ENCODE measurements at places on chromosomes 12 and 14.

- DNase-seq: no peak
These were observed 52.1 kb downstream of the TBC1D30 start for GRCh38 chr12:64876388-64877071.

GRCh38 chr12:63961048-63961447, 116.5 kb downstream of the SRGAP1 start:
- DNase-seq: no peak

GRCh38 chr12:89083491-89083890, 268.8 kb downstream of the DUSP6 start:
- DNase-seq: no peak

GRCh38 chr14:86954623-86955022, 1038.4 kb downstream of the GALC start:
- DNase-seq: no peak

DNA sequence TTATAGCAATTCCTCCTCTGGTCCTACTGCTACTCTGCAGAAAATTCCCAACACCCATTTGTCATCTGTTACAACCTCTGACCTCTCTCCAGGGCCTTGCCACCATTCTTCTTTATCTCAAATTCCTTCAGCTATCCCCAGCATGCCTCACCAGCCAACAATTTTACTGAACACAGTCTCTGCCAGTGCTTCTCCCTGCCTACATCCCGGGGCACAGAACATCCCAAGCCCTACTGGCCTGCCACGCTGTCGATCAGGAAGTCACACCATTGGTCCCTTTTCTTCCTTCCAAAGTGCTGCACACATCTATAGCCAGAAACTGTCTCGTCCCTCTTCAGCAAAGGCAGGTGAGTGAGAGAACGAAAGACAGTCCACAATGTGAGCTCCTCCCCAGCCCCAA, 122.1 kb downstream of the TTLL5 start:
- DNase-seq: no peak

DNA sequence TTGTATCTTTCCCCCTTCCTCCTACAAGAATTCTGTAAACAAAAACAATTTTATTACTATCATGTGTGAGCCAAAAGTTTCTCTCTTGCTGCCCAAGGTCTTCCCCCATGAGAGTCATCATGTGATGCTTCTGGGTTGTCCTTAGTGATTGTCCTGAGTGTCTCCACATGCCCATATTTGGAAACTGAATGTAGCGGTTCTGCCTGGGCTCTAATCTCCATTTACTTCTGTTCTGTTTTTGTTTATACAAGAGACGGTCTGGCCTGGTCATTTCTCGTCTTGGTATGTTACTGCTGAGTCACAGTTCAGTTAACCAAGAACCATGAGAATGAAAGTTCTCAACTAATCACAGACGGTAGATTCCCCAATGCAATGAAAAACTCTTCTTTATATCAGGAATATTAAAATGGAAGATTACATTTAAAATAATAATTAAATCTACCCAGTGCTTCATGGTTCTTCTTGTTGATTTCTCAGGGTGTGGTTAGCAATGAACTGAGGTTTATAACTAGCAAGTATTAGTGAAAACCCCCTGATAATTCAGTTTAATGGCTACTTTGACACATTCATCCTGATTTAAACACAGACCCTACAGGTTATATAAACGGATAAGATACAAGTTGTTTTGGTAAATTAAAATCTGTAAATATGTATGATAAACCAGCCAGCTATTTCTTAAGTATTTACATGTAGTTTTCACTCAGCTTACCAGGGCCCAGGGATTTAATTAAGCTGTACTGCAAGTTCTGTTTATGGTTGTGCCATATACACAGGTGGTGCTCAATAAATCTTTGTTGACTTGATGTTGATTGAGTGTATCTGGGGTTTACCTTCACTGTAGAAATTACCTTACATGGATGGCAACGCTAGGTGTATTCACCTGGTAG, 81.1 kb downstream of the PELI2 start:
- DNase-seq: no peak

GRCh38 chr12:91267039-91267438, 84.4 kb upstream of the DCN start:
- no peak for DNase-seq

DNA sequence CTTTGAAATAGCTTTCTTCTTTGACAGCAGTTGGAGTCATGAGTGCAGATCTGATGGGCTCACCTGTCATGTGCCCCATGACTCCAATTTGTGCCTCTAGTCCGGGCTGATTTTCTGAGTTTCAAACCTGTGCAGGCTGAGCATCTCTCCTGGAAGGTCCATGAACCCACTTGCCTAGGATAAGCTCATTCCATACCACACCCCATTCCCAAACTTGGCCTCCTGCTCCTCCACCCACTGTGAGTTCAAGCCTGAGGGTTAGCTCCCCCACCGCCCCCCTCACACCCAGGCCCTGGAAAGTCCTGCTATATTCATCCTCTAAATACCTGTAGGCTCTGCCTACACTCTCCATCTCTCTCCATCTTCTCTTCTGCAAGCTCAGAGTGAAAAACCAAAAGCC, 126.8 kb upstream of the VRK1 start:
- DNase-seq: no peak

- DNase-seq: no peak
These were observed 125.3 kb downstream of the WIF1 start for GRCh38 chr12:64995816-64996215.

GRCh38 chr12:2999265-2999841, 40.2 kb downstream of the TEAD4 start:
- no peak for DNase-seq

- DNase-seq: no peak
These were observed at the start of gene PTPN21 for GRCh38 chr14:88554457-88555286. Gene PTPN21 (minus strand): TSS chr14:88555007. CDS start chr14:88550417, 4,590 bp downstream.

- DNase-seq: no peak
These were observed 34.4 kb downstream of the PHETA1 start for GRCh38 chr12:111334393-111334915.

DNA sequence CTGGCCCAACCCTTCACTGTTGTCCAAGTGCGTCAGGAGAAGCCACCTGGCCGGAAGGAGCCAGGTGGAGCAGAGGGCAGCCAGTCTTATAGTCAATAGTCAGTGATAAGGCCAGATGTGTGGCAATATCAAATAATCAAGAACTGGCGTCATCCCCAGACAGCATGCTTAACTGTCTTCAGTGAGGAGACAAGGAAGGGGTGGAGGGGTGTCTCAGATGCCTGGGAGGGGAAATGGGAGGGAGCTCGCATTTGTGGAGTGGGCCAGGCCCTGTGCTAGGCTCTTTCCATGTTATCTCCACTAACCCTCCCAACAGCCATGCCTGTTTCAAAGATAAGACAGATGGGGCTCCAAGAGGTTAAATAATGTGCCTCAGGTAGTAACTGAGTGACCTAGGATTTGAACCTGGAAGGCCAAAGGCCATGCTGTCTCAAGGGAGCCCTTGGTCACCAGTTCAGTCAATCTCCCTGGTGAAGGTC, 48.9 kb upstream of the FOS start:
- DNase-seq: no peak

DNA sequence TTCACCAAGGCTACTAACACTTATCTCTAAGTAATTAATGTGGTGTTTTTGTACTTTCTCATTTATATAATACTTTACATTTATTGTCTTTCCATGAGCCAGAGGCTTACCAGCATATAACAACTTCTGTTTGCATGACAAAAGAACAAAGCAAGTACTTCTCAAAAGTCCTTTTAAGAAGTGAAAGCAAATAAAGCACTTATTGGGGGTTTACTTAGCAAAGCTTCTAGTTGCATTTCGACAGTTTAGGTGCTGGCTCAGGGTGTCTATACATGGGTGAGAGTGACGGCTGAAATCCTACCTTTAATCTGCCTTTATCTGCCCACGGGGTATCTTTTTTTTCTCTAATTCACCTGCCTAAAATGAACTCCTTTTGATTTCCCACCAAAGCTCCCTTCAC, 21.0 kb upstream of the DCN start:
- no peak for DNase-seq

- DNase-seq: no peak
These were observed 183.9 kb downstream of the ZFP36L1 start for GRCh38 chr14:68609012-68609411.

- no peak for DNase-seq
These were observed 89.2 kb downstream of the PRMT8 start for GRCh38 chr12:3580094-3580749.

GRCh38 chr12:70577283-70577634, 60.0 kb downstream of the PTPRB start:
- no peak for DNase-seq

GRCh38 chr14:100617410-100618317, 30.4 kb upstream of the BEGAIN start:
- DNase-seq: no peak

DNA sequence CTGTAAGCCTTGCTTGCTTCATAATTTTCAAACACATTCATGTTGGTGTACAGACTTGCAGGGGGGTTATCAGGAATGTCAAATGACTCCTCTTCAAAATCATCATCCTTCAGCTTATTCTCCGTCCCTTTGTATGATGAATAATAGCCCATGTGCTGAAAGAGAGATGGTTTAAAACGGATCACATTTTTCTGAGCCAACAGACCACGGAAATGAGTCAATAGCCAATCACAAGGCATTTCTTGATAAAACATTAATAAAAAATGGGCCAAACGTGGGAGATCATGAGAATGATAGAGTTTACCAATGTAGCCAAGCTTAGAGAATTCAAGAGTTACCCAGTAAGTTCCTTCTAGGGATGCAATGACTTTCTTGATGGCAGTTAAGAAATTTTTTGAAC, 105.5 kb downstream of the NTS start:
- no peak for DNase-seq

DNA sequence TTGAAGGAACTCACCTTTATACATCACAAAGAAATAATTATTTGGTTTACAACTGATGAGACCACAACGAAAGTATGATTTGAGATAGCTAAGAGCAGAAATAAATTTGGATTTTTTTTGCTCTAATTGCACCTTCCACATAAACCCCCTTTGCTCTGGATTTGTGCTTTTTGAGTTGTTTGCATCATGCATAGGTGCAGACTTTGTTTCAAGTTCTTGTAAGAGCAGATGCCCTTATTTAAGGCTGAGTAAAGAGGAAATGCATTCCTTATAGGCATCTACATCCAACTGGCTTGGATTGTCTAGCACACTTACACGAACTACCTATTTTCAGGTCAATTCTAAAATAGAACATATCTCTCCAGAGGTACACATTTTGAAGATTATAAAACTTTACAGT, 6.6 kb upstream of the CCND2 start:
- no peak for DNase-seq

GRCh38 chr12:78229591-78230101, 399.0 kb downstream of the NAV3 start:
- no peak for DNase-seq

Measured in KG1 (cell line).